ENCODE measurements at places on chromosomes 5 and 9.
A peak's percentile ranks its signal among the peaks of the same experiment; 100 is the strongest.

- H3K4me1 ChIP-seq: no peaks in the 10 kb centered on the region
- H3K27me3 ChIP-seq: no peaks in the 10 kb centered on the region
- no peak for DNase-seq
- no peak overlapping the region for H3K27ac ChIP-seq
- no peak overlapping the region for H3K4me3 ChIP-seq
- no peaks in the 10 kb centered on the region for H3K36me3 ChIP-seq
Measured at GRCh38 chr9:98639133-98639532, 69.6 kb downstream of the GABBR2 start.

DNA sequence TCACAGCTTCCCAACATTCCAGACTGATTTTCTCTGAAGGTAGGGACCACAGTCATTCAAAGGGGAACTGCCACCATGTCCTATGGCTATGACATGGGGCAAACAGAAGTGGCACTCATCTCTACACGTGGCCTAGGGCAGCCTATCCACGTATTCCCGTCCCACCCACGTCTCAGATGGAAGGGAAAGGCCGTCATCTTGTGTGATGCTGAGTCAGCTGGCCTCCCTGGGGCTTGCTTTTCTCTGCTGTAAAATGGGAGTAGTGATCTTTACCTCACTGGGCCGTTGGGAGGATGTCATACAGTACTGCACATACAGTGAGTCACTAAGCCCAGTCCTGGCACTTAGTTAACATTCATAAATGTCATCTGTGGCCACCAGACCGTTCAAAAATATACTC is 72.3 kb downstream of the RAPGEF1 start:
- no peaks in the 10 kb centered on the region for H3K36me3 ChIP-seq
- no peak overlapping the region for H3K27ac ChIP-seq
- peaks cover 21% of the 10 kb centered on the region for H3K4me1 ChIP-seq
- DNase-seq: no peak

GRCh38 chr5:181098762-181099601 is 32.0 kb downstream of the OR2V1 start:
- no peaks in the 10 kb centered on the region for H3K27me3 ChIP-seq
- DNase-seq: no peak
- H3K4me3 ChIP-seq: no peak overlapping the region
- H3K4me1 ChIP-seq: no peaks in the 10 kb centered on the region
- no peaks in the 10 kb centered on the region for H3K36me3 ChIP-seq

DNA sequence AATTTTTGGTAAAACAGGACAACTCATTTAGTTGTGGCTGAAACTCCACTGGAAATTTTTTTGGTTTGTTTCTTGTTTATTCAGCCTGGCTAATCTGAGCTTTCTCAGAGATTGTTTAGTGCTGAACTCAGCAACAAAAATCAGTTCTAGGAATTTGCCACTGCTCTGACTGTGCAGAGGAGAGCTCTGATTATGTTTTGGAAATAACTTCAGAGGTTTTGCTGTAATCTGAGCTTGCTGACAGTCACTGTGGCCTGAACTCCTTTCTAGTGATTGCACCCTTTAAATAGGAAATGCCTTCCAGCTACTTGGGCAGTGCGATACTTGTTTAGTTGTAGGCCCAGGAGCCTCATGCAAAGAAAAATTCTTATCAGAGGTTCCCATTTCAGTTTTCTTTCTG is 60.2 kb downstream of the OSTF1 start:
- no peak overlapping the region for H3K27ac ChIP-seq
- H3K4me1 ChIP-seq: peaks cover 6% of the 10 kb centered on the region
- DNase-seq: no peak

DNA sequence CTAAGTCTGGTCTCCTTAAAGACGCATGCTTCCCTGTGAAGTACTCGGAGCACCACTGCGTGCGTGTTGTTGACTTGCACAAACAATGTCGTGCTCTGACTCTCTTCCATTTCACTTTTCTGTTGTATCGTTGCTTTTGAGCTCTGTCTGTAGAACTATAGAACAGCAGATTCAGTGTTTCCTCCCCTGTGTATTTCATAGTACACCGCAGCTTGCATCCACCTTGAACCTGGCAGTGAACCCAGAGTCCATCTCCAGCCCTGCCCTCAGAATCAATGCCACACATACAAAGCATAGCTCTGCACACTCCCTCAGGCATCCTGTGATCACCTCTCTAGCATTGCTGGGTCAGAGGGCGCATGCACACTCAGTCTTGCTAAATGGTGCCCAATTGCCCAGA is 37.2 kb upstream of the ADAMTS2 start:
- DNase-seq: peak; percentile 14
- H3K27me3 ChIP-seq: no peaks in the 10 kb centered on the region
- H3K4me3 ChIP-seq: no peak overlapping the region
- H3K36me3 ChIP-seq: no peaks in the 10 kb centered on the region
- no peaks in the 10 kb centered on the region for H3K4me1 ChIP-seq

GRCh38 chr5:31346896-31347551 is 153.5 kb downstream of the CDH6 start:
- no peak for DNase-seq
- no peaks in the 10 kb centered on the region for H3K4me1 ChIP-seq
- H3K27me3 ChIP-seq: no peaks in the 10 kb centered on the region
- H3K4me3 ChIP-seq: no peak overlapping the region

DNA sequence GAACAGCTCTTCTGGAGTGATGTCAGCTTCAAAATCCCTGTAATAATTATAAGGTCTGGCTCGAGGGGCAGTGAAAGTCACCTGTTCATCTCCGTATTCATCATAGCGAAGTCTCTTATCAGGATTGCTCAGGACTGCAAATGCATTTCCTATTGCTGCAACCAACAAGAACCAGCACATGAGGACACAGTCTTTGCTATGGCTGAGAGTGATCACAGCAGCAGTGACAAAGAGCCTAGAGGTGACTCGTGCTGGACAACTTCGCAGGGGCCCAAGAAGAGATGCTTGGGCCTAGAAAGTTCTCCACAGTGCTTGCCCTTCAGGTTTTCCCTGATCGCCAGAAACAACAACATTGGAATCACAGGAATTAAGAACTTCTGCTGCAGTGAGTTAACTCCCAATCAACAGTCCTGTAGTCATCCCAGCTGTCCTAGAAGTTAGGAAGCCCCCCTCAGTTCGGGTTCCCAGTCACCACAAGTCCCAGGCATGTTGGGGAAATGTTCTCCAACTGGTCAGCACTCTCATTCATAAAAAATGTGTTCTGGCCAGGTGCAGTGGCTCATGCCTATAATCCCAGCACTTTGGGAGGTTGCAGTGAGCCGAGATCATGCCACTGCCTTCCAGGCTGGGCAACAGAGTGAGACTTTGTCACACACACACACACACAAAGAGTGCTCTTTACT is 13.0 kb downstream of the DNAJC18 start:
- DNase-seq: no peak
- H3K36me3 ChIP-seq: no peaks in the 10 kb centered on the region

DNA sequence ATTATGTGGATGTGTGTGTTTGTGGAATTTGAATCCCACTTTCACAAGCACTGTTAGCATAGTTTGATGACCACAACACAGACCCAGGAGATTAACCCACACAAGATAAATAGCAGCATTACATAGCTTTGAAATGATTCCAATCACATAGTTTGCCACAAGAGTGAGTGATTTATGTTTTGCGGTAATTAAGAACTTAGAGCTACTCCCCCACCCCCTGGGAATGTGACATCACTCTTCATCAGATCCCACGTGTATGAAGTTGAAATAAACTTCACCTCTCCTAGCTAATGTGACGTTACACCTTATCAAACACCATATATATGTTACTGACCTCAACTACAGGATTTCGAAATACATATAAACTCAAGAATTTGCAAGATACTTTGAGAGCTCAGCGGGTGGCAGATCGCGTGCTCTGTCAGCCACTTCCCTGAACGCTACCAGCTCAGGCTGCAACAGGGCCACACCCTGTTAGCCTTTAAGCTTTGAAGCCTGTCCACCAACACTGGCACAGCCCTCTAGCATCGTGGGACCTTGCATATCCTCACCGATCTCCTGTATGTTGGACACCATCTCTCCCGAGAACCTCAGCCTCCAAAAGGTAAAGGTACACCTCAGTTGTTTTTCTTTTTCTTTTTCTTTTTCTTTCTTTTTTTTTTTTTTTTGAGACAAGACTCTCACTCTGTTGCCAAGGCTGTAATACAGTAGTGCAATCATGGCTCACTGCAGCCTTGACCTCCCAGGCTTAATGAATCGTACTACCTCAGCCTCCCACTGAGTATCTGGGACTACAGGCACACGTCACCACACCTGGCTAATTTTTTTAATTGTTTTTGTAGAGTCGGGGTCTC is 1.7 kb upstream of the AGTPBP1 start:
- no peak for DNase-seq
- no peak overlapping the region for H3K27ac ChIP-seq
- peaks cover 5% of the 10 kb centered on the region for H3K4me1 ChIP-seq
- H3K36me3 ChIP-seq: no peaks in the 10 kb centered on the region

DNA sequence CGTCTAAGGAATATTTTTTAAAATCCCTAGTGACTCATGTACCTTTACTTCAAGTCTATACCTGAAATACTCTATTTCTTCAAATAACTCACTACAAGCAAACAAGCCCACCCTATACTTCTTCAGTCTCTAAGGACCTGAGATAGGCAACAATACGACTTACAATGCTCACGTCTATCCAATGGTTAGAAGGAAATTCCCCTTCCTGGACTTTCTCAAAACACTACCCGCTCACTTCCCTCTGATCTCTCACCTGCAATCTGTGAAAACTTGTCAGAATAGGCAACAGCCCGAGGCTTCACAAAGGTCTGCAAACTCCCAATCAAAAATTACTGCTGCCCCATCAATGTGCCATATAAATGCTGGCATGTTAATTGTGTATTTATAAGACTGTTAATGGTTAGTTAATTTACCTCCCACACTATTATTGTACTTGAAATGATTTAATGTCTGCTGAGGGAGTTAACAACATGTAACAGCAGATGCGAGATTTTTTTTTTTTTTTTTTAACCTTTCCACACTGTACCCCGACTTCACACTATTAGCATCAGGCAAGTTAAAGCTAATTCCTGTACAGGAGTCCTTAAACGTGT is 27.3 kb downstream of the MAPKAP1 start:
- DNase-seq: no peak
- no peaks in the 10 kb centered on the region for H3K4me1 ChIP-seq
- no peaks in the 10 kb centered on the region for H3K27me3 ChIP-seq
- no peak overlapping the region for H3K27ac ChIP-seq

DNA sequence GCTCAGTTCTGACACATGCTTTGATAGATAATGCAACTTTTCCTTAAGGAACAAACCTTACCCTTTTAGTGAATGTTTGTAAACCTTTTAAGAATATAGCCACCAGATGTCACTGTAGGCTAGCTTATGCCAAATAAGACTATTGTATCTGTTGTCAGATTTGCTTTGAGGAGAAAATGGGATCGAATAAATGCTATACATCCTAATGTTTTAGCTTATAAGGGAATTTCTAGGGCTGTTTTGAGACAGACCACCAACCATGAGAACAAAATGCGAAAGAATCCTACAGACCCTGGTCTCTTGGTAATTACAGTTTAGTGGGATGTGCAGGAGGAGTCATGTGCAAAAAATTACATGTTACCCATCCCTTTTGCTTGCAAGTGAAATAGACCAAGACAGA is 127.6 kb upstream of the NMUR2 start:
- H3K4me3 ChIP-seq: no peak overlapping the region
- H3K27me3 ChIP-seq: no peaks in the 10 kb centered on the region
- no peaks in the 10 kb centered on the region for H3K4me1 ChIP-seq

- no peaks in the 10 kb centered on the region for H3K27me3 ChIP-seq
- H3K4me1 ChIP-seq: no peaks in the 10 kb centered on the region
- H3K36me3 ChIP-seq: no peaks in the 10 kb centered on the region
- H3K27ac ChIP-seq: no peak overlapping the region
- no peak overlapping the region for H3K4me3 ChIP-seq
Measured at GRCh38 chr5:43874772-43875171, 271.8 kb downstream of the NNT start.

GRCh38 chr5:74477761-74478160 is 162.8 kb downstream of the ENC1 start:
- H3K27ac ChIP-seq: no peak overlapping the region
- DNase-seq: no peak
- H3K4me3 ChIP-seq: no peak overlapping the region
- no peaks in the 10 kb centered on the region for H3K27me3 ChIP-seq

DNA sequence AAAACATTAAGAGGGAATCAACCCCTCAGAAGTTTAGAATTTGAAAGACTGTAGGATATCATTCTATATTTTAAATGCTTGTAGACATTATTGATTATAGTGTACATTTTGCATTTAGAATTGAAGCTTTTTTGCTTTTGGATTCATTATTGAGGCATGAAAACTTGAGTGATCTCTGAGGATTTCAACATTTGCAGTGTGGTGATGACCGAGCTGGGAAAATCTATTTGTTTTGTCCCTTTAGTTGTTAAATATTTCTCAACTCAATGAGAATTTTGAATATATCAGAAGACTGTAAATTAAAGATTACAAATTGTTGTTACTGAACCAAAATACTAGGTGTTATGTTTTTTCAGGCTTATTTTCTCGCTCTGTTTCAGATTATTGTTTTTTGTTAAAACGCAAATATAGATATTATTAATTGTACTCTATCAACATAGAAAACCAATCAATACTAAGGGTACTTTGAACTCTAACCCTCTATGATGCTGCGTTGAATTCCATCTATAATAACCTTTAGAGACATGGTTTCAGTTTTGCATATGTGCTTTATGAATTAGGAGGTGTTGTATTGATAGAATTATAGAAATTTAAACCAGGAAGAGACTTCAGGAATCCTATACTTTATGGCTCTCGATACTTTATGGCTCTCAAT is 19.3 kb upstream of the DMRTA1 start:
- H3K27me3 ChIP-seq: no peaks in the 10 kb centered on the region
- H3K4me3 ChIP-seq: peak overlapping the region; percentile 2
- no peaks in the 10 kb centered on the region for H3K4me1 ChIP-seq
- DNase-seq: no peak
- H3K36me3 ChIP-seq: no peaks in the 10 kb centered on the region

DNA sequence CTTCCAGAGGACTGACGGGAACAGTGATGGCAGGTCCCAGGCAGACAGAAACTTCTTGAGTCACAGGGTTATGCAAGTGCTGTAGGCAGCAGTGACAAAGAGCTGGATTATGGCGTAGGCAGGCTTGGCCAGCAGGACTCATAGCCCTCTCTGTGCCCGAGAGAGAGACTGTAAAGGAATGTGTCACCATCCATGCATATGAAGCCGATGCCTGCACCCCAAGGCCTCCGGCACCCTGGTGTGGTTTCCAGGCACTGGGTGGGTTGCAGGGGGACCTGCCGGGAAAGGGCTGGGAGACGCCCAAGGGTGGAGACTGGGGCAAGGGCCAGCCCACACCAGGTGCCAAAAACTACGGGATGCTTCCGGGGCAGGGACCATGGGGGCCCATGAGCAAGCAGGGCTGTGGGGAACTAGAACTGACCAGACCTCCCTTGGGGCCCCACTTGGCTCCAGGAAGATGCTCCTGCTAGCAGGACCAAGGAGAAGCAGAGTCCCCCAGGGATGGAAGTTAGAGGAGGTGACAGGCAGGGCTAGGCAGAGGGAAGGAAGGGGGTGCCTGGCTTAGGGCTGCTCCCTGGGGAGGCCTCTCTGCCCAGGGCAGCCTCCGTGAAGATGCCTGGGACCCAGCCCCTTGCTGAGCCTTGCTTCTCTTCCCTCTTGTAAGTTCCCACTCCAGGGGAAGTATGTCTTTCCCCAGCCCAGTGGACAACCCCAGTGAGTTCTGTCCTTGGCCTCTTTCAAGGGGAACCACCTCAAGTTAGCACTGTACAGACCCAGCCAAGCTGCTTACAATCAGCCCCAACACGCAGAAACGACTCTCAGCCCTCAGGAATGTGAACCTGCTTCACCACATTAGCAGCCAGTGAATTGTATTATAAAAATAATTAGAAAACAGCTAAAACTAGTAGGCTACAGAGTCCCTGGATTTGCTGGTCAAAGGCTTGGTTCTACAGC is 10.5 kb upstream of the IPPK start:
- no peak for DNase-seq
- H3K27ac ChIP-seq: no peak overlapping the region
- H3K4me1 ChIP-seq: no peaks in the 10 kb centered on the region

Data from right lobe of liver (tissue), 6 donors.